ENCODE measurements at places on chromosomes 4 and X.

DNA sequence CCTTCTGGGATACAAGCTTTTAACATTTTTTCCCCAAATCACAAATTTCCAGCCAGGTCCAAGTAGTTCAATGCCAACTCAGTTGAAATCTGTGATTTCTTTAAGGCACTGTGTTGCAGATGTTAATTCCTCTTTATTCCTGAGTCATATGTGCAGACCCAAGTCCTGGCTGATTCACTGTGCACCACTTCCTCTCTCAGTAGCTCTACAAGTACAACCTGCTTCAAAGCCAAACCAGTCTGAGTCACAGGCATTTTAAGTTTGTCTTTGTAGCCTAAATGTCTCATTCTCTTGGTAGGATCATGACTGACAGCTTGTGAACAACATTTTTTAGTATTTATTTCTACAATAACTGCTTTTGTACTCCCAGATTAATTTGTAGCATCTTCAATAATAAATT is 165.6 kb upstream of the S100G start:
- no peak for DNase-seq

- no peak for DNase-seq
These were observed 33.5 kb upstream of the SLITRK4 start for GRCh38 chrX:143669395-143669794.

DNA sequence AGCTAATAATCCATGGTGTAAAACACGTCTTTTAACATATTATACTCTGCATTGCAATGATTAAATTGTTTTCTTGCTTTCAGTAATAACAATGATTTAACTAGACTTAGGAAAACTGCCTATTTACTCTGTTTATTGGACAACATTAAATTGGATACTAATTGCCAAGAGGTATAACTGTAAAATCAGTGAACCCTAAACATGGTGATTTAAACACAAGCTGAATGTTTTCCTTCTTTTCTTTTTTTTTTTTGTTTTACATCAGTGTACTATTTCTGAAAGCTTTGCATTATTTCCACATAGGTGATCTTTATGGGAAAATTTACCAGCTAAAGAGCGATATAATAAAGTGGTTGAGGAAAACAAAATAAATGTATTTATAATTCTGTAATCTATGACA is 276.7 kb downstream of the PCDH7 start:
- DNase-seq: no peak

- DNase-seq: peak; percentile 39
These were observed 812 bp upstream of the KDM6A start for GRCh38 chrX:44871931-44872820.

DNA sequence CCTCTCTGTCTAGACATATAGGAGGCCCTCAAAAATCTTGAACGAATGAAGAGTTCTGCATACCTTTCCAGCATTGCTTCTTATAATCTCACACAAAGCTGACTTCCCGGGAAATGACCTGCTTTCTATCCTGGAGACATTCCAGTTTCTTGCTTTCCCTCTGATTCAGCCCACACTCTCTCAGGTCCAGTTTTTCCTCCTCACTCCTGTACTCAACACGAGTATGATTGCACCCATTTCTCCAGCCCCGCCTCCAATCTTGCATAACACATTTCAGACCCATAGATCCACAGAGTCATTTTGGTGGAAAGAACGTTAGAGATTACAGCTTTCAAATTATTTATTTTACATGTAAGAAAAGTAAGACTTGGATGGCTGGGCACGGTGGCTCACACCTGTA is 127.5 kb upstream of the TLR3 start:
- DNase-seq: no peak

GRCh38 chr4:41213625-41214135 is 662 bp downstream of the APBB2 start:
- peak; percentile 50 for DNase-seq

GRCh38 chr4:142095886-142096605 is 459.7 kb downstream of the IL15 start:
- no peak for DNase-seq

DNA sequence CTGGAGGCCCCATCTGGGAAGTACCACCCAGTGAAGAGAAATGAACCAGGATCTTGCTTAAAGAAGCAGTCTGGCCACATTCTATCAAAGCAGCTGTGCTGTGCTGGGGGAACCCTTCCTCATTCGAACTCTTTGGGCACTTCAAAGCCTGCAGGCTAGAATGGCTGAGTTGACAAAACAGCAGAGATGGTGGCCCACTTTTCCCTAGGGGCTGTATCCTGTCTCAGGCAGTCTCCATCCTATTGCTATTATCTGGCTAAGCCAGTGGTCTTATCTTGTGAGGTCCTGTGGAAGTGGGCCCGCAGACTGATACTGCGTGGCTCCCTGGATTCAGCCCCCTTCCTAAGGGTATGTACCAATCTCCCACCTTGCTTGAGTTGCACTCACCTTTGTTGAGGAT is 114.3 kb downstream of the VSIG4 start:
- no peak for DNase-seq

DNA sequence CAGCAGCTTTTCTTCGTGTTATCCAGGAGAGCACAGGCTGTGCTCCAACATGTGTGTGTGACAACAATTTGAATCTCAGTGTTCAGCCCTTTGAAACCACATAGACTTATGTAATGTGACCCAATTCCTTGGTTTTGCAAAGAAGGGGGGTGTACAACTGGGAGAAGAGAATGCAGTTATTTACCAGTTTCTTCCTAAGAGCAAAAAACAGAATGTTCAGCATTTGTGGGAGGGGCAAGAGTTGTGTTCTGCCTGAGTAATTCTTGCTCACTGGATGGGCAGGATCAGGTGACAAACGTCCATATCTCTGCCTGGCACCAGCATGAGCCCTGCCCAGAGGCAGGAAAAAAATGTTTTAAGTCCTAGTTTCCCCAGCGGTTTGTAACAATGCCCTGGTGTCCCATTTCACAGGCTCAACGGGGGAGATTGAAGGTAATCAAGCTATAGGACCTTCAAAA is 72.0 kb downstream of the PRPS1 start:
- no peak for DNase-seq

- no peak for DNase-seq
These were observed 121.9 kb downstream of the GLRA3 start for GRCh38 chr4:174707051-174707676.

- no peak for DNase-seq
These were observed 12.7 kb downstream of the ADGRA3 start for GRCh38 chr4:22502895-22503814.

- no peak for DNase-seq
These were observed 41.6 kb upstream of the UGDH start for GRCh38 chr4:39568805-39569204.

DNA sequence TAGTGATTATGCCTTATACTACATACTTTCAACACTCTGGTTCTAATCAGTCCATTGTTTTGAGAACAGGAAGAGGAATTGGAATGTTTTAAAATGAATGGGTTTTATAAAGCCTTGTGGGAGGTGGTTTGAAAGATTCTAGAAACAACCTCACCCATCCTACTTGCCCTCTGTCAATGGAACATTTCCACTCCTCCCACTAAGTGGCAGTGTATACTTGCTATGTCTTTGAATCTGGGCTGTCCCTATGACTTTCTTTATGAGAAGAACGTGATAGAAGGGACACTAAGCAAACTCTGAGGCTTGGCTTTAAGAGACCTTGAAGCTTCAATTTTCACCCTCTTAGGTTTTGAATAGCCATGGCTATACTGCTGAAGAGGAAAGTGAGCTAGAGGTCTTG is 611.2 kb downstream of the PPP4R3C start:
- DNase-seq: no peak

DNA sequence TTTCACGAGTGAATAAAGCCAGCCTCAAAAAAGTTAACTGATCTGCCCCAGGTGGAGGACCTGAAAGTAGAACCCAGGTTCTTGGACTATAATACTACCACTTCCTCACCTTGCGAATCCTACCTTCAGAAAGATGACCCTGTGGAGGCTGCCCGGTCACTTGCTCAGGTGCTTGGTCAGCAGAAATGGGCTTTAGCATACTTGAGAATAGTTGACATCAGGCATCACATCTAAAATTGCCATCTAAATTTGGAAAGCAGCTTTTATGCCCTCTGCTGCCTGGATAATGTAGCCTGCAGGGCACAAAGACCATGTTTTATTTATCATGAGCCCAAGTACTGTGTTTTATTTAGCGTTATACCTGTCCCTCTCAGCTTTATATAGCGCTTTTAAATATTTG is 3.0 kb downstream of the BCLAF3 start:
- DNase-seq: no peak

GRCh38 chr4:145083891-145084605 is 13.9 kb downstream of the ANAPC10 start:
- DNase-seq: no peak

DNA sequence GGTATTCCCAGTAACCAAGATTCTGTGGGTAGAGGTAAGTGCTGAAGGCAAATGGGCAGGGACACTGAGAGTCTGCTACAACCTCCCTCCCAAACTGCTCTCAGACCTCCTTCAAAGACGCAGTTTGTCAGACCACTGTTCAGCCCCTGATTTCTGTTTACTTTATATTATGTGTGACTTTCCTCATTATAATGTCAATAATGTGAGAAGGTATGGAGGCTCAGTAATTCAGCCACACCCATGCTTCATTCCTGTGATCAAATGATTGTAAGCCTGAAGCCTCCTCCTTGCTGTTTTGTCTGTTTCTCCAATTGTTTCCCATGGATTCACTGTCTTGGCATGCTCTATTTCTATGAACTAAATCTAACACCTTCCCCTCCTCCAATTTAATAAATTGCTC is 75.6 kb downstream of the SYTL5 start:
- DNase-seq: no peak

DNA sequence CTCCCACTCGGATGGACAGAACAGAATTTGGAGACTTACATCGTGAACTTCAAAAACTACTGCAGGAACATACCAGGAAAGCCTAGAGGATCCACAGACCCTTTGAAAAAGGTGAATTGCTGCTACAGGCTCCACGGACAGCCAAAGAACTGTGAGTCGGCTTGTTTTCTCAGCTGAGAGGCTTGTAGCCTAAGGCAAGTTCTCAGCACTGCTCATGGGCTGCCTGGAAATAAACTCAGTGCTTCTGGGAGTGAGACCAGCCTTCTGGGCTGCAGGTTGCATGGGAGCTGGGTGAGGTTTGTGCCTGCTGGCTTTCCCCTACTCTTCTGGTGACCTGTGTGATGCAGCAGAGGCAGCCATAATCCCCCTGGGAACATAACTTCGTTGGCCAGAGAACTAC is 1397.6 kb downstream of the FAM133A start:
- DNase-seq: no peak

GRCh38 chrX:154712781-154713740 is 37.8 kb downstream of the GAB3 start:
- DNase-seq: no peak

DNA sequence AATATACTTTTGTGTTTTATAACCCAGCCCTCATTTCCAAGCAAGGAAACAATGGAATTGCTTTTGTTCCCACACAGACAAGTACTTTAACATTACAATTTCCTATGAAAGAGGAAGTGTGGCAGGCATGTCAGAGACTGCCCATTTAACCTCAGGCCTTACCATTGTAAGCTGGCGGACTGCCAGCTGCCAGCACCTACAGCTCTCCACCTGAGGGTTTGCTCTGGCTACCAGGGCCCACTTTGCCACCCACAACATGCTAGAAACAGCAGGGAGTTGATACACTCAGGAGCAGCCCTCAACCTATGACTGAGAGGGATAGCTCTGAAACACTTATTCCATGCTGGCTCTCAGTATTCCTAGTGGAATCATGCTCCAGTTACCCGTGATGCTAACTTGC is 152.3 kb upstream of the PRDX4 start:
- DNase-seq: no peak
